ENCODE measurements at places on chromosomes 11 and 22.

GRCh38 chr11:112583261-112583893 lies 322.7 kb upstream of the PLET1 start:
- no peak for DNase-seq

DNA sequence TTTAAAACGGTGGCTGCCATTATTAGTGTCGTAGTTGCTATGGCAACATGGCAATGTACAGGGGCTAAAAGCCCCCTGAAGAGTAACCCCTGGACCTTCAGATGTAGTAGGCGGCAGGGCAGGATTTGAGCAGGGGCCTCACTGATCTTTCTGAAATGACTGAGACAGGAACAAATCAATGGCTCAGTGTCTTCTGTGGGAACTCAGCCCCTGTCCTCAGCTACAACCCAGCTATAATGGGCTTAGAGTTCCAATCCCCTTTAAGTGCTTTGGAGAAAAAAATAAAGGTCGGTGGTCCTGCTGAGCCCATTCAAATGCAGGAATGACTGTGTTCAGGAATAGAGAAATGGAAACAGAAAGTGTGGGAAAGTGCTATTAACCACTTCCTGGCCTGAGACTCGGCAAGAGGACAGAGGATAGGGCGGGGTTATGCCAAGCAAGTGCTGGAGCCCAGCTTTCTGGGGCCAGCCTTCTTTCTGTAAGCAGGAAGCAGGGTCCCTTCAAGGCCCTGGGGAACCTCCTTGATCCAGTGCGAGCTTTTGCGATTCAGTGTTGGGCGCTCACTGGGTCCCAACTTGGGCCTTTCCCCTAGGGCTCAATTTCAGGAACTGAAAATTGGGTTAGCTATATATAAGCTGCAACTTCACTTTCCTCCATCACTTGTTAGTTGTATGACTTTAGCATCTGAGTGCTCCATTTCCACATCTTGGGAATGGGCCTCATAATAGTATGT lies 6.1 kb upstream of the CD82 start:
- DNase-seq: peak; percentile 59

DNA sequence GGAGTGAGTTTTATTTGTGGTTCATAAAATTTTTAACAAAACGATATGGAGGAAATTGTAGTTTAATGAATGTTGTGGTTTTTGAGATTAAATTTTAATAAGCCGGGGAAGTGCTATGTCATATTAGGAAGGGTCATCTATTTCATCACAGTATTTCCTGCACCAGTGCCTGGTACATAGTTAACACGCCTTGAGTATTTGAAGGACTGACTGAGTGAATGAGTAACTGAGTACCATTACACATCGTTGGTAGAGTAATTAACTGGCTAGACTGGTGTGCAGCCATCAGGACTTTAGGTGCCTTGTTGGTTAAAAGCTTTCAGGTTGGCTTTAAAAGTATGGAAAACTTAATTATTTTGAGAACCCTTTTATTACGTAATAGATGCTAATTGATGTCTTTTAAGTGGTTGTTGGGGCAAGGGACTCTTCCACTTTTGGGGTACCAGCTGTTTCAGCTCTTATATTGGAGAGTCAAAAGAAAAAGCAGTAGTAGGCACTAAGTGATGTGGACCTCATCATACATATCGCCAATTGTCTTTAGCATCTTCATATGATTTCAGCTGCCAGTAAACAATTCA lies 101.8 kb downstream of the DDX10 start:
- no peak for DNase-seq

DNA sequence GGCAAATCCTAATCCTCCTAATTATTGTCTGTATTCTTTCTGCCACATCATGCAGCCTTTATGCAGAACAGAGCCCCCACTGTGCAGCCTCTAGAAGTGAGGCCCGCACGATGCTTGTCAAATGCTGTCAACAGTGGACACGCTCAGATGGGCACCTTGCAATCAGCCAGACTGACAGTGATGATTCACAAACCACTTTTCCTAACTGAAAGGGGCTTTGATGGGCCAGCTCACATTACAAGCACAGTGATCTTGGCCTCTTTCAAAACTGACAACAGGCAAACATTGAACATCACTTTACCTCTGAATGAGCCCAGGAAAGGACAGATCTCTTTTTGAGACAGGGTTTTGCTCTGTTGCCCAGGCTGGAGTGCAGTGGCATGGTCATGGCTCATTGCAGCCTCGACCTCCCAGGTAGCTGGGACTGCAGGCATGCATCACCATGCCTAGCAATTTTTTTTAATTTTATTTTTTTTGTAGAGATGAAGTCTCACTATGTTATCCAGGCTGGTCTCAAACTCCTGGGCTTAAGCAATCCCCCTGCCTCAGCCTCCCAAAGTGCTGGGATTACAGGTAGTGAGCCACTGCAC lies 18.0 kb upstream of the E2F8 start:
- DNase-seq: no peak

DNA sequence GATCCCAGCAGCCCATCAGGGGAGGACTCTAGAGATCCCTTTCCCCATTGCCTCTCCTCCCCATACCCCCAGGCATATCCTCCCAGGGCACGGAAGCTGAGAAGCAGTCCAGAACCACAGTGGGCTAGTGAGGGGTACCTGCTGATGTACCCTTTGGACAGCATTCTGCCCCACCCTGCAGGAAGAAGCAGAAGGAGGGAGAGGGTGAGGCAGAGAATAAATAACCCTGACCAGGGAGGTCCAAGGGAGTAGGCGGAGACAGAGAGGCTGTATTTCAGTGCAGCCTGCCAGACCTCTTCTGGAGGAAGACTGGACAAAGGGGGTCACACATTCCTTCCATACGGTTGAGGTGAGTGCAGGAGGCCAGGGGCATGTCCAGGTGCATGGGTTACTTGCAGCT lies at the start of gene OR51E1:
Gene OR51E1 (plus strand): TSS at position 301 of the 400 bp plus-strand sequence. CDS start 8,545 bp downstream, outside the sequence.
- no peak for DNase-seq

DNA sequence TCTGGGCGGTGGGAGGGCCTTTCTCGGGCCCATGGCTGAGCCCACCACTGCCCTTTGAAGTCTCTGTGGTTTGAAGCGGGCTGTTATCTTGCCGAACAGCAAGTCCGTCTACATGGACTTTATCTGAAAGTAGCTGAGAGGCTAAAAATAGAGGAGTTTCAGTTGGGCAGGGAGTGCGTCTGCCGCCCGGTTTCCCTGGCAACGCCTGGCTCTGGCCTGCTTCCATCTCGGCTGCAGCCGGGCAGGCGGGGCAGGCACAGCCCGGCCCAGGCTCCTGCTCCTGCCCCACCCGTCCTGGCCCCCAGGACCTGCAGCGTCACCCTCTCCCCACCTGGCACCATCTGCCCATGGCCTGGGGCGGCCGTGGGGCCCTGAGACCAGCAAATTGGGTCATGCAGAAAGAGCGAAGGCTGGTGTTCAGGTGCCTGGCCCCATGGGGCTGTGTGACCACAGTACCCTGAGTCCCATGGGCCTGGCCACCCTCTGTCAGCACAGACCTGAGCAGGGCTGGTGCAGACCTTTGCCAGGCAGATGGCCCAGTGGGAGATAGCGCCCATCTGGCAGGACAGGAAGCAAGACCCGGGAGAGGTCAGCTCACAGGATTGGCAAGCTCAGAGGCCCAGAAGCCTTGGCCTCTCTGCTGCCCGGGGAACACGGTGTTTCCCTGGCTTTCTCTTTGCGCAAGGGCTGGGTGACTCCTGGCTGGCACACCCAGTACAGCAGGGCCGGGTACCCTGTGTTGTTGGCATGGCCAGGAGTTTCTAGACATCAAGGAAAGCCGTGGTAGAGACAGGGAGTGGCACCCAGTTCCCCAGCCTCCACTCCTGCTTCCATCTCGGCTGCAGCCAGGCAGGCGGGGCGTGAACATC lies 79.1 kb upstream of the KCNQ1OT1 start:
- peak; percentile 3 for DNase-seq

DNA sequence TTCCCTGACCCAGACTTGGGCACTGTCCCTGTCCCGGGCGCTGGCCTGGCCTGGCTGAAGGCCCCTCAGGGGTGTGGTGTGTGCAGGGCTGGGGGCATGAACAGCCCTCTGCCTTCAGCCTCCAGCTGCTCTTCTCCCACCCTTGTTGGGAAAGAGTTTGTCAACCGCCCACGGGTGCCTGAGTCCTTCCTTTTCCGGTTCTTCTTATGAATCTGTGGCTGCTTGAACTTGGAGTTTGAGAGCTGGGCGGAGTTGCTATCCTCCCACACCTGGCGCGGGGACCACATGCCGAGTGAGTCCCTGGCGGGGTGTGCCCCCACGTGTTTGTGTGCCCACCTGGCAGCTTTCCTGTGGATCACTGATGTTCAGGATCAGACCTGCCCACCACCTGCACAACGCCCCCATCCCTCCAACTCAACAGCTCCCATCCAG lies 13.4 kb downstream of the NFAM1 start:
- DNase-seq: no peak

- DNase-seq: peak; percentile 78
Measured at GRCh38 chr22:36383110-36383581, 4.6 kb downstream of the MYH9 start.

- DNase-seq: peak; percentile 89
Measured at GRCh38 chr11:72814286-72815109, at the start of gene ATG16L2. Gene ATG16L2, plus strand, starts transcription at chr11:72814411. Its CDS starts 35 bp downstream, at chr11:72814446.

DNA sequence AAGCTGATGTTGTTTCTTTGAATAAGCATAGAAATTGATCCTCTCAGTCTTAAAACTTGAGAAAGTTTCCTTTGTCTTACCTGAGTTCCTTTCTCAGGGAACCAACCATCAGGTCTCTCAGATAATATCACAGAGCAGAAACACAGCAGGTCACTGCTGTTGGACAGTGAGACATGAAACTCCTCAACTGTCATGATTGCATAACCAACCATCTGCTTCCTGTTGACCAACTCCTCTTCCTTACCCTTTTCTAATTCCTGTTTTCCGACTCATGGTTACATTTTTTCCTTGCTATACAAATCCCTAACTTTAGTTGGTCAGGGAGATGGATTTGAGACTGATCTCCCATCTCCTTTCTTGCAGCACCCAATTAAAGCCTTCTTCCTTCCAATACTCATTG lies 845.3 kb downstream of the FAM181B start:
- DNase-seq: no peak

DNA sequence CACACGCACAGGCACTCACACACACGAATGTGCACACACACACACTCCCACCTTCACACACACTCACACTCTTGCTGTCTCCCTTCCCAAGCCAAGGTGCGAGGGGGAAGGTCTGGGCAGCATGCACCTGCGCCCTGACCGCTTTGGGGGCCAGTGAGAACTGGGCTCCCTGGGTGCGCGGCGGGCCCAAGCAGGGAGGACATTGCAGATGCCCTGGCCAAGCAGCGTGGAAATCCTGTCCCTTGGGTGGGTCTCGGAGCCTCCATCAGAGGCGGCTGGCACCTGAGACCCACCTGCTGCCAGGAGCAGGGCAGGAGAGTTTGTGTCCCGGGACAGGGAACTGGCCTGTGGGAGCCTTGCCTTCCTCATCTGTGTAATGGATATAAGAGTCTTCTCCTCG lies 3.3 kb downstream of the CD81 start:
- no peak for DNase-seq

DNA sequence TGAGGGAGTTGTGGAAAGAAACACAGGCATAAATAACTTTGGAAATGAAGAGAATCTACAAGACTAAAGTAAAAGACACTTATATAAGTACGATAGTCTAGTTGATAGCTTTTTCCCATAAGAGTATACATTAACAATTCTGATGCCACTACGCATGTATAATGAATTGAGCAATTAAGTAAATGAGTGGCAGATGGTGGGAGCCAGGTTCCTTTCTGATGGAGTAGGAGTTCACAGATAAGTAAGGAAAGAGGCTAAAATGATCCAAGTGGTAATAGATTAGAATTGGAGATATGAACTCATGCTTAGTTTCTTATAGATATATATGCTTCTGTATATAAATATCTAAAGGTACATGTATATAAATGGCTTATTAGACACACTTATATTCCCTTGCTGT lies 368.3 kb downstream of the FAM181B start:
- DNase-seq: no peak

DNA sequence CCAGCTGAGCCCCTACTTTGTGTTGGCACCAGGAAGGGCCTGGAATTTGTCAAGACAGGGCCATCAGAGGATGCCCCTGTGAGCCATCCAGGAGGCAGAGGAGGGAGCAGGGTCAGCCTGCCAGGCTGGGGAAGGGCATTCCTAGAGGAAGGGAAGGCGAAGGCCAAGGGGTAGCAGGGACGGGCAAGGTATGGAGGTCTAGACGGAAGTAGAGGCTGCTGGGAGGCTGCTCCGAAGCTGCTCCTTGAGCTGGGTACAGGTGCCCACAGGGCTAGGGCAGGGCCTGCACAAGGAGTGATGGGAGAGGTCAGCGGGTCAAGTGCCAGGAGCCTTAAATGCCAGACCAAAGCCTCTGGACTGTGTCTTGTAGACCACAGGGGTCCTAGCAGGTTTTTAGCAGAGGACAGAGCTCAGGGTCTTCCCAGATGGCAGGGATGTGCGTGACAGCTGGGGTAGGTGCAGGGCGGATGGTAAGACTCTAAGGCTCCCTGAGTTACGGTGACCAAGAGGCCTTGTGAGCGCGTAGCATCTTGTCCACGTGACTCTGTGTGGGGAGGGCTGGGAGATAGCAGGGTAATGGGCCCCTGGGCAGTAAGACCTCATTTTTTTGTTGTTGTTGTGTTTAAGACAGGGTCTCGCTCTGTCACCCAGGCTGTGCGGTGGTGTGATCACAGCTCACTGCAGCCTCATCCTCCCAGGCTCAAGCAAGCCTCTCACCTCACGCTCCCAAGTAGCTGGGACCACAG lies 31.7 kb upstream of the CSNK1E start:
- no peak for DNase-seq

DNA sequence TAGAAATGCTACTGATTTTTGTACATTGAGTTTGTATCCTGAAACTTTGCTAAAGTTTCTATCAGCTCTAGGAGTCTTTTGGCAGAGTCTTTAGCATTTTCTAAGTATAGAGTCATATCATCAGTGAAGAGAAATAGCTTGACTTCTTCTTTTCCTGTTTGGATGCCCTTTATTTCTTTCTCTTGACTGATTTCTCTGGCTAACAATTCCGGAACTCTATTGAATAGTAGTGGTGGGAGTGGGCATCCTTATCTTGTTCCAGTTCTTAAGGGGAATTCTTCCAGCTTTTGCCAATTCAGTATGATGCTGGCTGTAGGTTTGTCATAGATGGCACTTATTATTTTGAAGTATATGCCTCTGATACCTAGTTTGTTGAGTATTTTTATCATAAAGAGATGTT lies 197.7 kb downstream of the AASDHPPT start:
- no peak for DNase-seq

GRCh38 chr11:86587264-86588193 lies 84.9 kb downstream of the ME3 start:
- DNase-seq: no peak

DNA sequence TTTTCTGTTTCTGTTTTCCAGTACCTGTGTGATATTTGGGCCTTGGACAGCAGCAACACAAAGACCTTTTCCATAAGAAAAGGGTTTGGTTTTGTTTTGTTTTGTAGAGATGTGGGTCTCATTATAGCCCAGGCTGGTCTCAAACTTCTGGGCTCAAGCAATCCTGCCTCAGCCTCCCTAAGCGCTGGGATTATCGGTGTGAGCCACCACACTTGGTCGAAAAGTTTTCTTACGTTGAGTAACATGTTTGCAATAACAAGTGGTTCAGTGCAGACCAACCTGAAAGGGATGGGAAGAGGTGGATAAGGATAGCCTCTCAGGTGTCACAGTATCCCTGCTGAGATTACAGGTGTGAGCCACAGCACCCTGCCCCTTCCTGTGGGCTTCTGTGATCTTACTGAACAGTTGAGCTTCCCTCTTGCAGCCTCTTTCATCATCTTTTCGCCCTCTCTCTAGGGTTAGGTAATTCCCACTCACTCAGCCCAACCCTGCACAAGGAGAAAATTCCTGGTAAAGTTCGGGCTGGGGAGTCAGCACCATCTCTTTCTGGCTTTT lies 3.5 kb upstream of the MRPL48 start:
- DNase-seq: peak; percentile 28

Measured in activated naive CD4-positive, alpha-beta T cell treated with anti-CD3 and anti-CD28 coated beads for 36 hours (primary cell).